ENCODE measurements at places on chromosomes 16 and 17.

- DNase-seq: no peak
Measured at GRCh38 chr17:35056013-35056412, 7.5 kb downstream of the RFFL start.

DNA sequence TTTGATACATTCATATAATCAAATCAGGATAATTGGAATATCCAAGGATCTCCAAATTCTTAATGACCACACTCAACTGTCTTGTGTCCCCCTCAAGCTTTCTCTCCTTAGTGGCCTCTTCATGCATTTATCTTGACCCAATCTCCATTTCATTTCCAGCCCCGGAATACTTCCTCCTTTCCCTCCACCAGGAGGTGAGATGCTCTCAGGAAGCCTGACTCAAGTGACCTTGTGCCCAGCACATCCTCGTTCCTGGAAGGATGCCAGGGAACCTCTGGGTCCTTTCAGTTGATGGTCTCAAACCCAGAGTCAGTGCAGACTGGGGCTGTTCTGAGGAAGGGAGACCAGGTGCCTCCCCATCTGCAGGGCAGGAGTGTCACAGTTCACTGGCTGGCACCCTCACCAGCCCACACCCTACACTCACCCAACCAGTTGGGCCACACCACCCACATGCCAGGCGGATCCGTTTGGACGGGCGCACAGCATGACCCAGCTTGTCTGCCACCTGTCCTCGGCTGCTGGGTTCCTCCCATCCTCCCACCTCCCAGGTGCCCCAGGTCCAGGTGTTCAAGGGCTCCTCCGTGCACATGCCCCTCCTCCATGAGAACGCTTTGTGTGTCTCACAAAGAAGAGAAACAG, 14.0 kb upstream of the EMP2 start:
- DNase-seq: no peak

DNA sequence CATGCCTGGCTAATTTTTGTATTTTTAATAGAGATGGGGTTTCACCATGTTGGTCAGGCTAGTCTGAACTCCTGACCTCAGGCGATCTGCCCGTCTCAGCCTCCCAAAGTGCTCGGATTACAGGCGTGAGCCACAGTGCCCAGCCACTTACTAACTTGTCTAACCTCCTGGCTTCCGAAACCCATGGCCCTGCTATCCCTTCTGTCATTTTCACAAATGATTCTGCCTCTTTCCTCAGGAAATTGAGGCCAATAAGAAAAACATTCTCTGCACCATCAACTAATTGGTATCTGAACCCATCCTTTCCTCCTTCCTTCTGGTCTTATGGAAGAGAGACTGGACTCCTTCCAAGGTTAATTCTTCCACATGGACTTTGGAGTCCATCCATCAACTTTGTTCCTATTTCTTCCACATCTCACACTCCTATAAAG, 27.9 kb upstream of the TNRC6A start:
- DNase-seq: no peak

DNA sequence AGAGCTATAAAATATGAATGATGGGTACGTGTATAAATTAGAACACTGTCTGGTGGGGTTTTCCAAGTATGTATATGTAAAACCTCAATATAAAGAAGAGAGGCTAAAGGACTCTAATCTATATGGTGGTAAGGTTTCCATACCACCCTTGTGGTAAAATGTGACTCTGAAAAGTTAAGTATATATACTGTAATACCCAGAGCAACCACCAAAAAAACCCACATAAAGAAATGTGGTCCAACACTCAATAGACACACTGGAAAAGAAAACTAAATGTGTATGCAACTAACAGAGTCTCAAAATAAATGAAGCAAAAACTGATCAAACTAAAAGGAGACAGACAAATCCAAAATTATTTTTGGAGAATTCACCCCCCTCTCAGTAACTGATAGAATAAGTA, 72.2 kb downstream of the XPO6 start:
- no peak for DNase-seq

DNA sequence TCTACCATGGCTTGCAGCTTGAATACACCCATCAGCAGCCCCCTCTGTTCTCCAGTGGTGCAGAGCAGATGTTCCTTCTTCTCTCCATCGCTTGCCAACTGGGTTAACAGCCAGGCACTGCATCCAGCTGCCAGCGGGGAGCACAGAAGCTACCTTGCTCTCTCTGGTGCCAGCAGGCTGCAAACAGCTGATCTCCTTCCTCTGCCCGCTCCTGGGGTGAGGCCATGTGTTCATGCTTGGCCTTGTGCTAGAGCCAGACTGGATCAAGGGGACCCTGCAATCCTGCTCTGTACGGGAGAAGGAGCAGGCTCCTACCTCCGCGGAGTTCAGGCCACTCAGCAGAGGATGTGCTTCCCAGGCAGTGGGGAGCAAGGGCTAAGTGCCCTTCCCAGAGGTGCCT, 24.1 kb upstream of the ENGASE start:
- no peak for DNase-seq

DNA sequence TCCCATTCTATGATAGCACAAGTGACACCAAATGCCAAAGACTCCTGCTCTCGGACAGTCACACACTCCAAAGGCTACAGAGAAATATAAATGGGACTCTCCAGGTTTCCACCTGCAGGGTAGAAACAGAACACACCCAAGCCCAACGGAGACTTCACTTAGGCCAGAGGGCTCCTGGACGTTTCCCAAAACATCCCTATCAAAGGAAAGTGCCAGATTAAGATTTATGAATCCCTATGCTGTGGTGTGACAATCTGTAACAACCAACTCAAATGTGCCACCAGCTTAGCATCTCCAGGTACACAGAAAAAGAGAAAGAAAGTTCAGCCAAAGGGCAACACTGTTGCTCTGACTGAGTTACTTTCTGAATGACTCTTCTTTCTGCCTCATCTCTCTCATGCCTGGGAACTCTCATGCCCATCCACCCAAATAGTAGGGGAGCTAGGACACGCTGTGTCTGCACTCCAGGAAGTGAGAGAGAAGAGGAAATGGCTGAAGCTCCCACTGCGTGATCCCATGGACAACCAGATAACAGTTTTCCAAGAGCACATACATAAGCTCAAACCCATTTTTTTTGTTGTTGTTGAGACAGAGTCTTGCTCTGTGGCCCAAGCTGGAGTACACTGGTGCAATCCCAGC, 49.7 kb downstream of the SMG6 start:
- no peak for DNase-seq

DNA sequence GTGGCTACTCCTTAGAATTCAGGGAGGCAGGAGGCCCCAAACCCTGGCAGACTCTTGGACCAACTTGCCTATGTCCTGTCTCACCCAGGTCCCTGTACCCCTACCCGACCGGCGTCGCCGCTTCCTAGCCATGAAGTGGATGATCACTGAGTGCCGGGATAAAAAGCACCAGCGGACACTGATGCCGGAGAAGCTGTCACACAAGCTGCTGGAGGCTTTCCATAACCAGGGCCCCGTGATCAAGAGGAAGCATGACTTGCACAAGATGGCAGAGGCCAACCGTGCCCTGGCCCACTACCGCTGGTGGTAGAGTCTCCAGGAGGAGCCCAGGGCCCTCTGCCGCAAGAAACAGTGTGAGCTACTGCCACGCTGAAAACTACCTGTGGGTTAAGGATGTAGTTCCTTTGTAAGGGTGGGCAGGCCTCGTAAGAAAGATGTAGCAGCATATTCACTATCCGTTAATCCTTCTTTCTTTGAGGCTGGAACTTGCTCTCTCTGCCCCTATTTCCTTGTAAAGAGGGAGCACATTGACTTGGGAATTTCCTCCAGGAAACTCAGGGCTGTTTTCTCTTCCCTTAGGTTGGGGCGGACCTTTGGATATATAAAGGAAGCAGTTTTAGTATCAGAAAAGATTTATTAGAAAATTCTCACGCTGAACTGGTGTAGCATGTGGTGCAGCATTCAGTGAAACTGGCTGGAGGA, 4.1 kb downstream of the MRPS7 start:
- DNase-seq: no peak

DNA sequence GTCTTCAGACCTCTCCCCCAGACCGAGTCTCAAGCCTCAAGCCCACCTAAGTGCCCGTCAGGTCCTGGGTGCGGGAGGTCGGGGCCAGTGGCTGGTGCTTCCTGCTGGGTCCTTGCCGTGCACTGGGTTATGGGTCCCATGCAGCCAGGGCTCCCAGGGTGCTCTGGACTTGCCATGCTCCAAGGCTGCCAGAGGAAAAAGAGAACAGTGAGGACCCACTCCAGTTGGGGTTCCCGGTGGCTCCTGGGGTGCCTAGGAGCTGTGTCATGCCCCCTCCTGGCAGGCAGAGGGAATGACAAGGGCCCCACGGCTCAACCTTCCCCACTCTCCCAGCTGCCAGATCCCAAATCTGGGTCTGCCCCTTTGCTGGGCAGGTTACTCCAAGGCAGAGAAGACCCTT, 3.8 kb downstream of the SNX20 start:
- DNase-seq: no peak

DNA sequence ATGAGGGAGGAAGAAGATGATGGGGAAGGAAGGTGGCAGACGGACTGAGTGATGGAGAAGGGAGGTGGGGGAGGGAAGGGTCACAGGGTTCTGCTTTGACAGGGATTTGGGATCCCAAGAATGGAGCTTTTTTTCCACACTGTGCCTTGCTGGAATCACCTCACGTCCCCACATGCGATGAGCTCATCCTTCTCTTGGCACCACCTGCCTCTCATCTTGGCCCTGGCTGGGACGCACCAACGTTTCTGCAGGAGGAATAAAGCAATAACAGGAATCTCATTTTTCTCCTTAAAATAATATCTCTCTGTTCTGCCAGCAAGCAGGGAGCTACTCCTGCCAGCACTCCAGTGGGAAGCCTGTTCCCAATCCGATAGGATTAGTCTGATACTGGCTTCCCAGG, 47.8 kb downstream of the MEOX1 start:
- no peak for DNase-seq

- DNase-seq: no peak
Measured at GRCh38 chr16:49200223-49200820, 81.3 kb downstream of the CBLN1 start.

GRCh38 chr17:63919311-63919723, 678 bp upstream of the GH1 start:
- DNase-seq: peak; percentile 54

GRCh38 chr17:32523017-32523680, 36.4 kb downstream of the CDK5R1 start:
- DNase-seq: no peak

DNA sequence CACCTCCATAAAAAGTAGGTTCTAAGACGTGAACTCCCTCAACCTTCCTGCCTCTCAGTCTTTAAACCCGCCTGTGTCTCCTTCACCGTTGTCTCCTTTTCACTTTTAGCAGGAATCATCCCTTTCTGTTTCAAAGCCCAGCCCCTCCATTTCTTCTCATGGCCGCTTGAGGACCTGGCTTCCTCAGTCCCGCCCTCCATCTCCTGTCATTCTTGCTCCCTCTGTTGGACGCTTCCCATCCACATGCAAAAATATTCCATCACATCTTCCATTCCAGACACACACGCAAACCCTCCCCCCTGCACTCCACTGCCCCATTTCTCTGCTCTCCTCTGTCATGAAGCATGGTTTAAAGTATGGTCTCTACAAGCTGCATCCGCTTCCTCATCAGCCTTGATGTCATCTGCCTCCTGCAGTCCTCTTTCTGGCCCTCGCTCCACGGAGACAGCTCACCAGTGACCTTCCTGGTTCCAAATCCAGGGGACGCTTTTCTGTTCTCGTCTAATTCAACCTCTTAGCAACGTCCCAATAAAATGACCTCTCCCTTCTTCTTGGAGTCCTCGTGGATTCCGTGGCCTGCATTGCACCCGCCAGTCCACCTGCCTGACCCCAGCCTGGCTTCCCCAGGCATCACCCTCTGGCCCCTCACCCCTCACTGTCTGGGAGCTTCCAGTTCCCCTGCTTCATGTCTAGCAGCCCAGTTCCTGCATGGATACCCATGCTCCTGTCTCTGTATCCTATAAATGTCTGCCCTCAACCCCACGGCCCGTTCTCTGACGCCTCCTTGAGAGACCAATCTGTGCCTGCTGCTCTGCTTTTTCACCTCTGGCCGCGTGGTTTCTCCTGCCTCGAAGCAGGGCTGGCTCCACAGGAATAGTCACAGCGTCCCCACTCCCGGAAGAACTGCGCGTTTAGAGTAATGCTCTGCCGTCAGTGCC, 26.2 kb downstream of the ANKRD40 start:
- DNase-seq: no peak

DNA sequence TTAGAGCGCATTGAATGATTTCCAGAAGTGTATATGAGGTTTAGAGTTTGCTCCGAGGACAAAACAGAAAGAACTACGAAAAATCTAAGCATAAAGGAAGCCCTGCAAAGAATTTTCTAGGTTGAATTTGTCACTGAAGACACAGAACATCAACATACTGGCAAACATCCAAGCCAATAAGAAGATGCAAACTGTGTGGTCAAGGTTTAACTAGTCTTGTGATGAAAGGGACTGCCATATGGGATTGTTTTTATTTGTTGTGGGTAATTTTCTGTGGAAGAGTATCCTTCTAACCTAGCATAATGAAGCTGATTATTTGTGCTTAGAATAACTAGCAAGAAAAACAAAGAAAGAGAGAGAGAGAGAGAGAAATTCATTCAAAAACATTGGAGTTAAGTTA, 492.0 kb upstream of the ERCC4 start:
- no peak for DNase-seq

DNA sequence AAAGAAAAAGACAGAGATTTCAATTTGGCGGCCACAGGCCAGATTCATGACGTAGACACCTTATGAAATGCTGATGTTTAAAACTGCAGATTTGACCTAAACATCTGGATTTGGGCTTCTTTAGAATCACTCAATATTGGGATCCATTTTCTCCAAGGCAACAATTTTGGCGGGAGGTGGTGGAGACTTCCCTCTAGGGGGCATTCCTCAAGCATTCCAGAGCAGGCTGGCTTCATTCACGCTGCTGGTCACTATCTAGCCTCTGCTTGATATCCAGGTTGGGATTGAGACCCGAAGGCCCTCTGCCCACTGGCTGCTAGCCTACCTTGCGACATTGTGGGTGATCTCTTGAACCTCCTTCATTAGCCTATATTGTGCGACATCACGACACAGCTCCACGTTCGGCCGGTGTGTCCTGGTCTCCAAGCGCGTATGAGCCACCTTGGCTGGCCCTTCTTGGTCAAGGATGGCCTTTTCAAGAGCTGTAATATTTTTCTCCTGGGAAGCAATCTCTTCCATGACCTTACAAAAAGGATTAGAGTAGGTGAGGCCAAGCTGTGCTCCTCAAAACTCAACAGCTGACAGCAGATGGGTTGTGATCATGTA, 24.5 kb downstream of the FBXO39 start:
- DNase-seq: no peak

GRCh38 chr16:29784901-29785500, 5.5 kb upstream of the KIF22 start:
- peak; percentile 56 for DNase-seq

DNA sequence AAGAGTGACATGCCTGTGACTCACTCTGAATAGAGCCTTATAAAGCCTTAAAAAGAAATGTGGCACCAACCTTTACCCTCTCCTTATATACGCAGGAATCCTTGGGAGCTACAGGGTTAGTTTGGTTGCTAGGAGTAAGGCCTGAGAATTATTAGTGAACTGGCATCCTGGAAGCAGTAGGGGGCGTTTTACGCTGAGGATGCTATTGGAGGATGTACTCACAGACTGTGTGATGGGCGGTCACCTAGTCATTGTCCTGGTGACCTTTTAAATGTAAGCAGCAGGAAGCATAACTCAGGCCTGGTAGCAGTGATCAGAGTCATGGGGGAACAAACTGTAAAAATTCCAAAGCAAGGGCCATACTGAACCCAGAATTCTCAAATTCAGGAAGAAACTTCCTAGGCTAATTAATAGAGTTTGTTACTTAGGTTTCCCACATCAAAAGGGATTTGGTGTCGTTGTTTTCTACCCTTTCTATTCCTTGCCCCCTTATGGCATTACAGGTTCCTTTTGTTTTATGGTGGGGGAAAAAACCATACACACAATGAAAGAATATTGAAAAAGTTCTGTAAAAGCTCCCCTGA, 153.8 kb downstream of the SNX11 start:
- DNase-seq: no peak

- DNase-seq: no peak
Measured at GRCh38 chr16:49281480-49281842, at the start of gene CBLN1. TSS of gene CBLN1 (minus strand) at chr16:49281838. CDS start at chr16:49281465, 373 bp downstream.

Measured in effector memory CD4-positive, alpha-beta T cell (primary cell).